Activated CD4-positive, alpha-beta T cell treated with anti-CD3 and anti-CD28 coated beads, Interleukin-2, amount 50 U/mL, for 1 hour (primary cell): ENCODE measurements at places on chromosomes 11 and 22.

- DNase-seq = no peak
These were observed 216.1 kb upstream of the NTM start for GRCh38 chr11:131154351-131154750.

DNA sequence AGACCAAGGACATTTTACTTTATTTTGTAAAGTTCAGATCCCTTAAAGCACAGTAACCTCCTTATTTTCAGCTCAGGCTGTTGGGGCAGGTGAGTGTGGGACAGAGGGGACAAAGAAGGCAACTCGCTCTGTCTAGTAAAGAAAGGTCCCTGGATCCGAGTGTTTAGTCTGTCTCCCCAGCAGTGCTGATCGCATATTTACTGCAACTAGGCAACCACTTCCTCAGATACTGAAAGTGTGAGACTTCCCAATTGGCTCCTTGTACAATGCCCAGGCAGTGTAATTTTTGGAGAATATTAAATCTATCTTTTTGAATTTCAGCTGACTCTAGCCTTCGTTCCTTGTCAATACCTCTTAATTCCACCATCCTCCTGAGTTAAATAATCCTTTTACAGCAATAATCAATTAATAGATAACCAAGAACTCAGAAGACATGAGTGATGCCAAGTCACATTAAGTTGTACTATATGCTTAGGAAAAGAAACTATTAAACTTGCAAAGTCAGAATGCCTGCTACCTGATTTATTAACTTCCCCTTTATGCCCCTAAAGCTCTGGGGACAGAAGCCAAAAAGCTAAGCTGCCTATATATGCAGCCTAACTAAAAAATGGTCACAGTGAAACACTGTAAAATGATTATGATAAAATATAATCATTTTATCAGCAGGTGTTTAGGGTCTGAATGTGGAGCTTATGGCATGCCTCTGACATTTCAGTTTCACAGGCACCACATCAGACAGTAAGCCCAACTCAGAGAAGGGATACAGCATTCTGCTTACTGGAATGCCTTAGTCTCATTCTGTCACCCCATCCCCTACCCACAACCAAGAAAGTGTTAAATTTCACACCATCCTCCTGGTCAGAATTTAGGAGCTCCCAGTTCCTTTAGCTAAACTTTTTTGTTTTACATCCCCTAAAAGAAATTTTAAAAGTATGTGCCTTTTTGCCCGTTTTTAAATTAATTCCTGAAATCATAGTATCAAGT, 138.7 kb downstream of the TRIM44 start:
- DNase-seq = no peak

GRCh38 chr11:95599959-95600586, 189.5 kb downstream of the FAM76B start:
- peak; percentile 3 for DNase-seq

DNA sequence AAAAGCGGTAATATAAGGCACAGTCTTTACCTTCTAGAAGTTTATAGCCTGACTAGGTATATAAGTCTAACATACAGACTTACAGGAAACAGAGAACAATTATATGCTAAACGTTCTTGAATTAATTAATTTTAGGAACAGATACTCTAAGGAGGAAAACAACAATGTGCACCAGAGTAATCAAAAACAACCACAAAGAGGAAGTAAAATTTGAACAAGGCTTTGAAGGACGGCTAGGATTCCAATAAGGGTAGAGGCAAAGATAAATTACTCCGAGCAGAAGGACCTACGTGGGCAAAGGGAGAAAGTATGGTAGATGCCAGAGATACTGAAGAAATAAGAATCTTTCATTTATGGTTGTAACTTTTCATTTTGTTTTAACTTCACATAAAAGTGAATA, 54.4 kb downstream of the ENTHD1 start:
- DNase-seq = no peak

DNA sequence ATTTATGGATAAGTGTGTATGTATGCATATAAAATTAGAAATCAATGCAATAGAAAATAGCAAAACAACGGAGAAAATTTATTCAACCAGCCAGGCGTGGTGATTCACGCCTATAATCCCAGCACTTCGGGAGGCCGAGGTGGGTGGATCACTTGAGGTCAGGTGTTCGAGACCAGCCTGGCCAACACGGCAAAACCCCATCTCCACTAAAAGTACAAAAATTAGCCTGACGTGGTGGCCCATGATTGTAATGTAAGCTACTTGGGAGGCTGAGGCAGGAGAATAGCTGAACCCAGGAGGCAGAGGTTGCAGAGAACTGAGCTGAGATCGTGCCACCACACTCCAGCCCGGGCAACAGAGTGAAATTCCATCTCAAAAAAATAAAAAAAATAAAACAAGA, 5.5 kb downstream of the KRTAP5-6 start:
- no peak for DNase-seq

DNA sequence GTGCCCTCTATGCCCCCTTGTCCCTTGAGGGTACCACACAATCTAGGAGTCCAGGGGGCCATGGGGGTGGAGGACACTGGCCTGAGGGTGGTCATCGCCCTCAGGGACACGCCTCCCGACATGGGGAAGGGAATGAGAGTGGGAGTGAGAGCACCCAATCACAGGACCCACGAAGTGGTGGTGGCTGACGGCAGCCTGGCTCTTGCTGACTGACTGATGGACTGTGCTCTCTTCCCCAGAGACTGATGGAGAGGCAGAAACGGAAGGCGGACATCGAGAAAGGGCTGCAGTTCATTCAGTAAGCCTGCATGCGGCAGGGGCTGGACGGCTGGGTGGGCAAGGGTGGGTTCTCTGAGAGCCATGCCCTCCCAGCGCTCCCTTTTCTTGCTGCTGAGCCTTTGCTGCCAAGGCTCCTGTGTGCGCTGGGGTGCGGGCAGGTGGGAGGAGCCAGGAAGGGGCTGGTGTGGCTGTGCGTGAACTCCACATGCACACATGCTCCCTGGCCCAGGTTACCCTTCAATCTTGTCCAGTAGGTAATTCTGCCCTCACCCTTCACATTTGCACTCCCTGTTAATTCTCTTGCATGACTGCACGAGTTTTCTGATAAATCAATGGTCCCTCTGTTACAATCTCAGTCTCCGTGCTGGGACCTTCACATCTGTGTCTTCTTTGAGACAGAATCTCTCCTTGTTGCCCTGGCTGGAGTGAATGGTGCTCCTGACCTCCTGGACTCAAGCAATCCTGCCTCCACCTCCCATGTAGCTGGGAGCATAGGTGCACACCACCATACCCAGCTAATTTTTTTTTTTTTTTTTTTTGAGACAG, 19.3 kb downstream of the ZC3H7B start:
- no peak for DNase-seq

DNA sequence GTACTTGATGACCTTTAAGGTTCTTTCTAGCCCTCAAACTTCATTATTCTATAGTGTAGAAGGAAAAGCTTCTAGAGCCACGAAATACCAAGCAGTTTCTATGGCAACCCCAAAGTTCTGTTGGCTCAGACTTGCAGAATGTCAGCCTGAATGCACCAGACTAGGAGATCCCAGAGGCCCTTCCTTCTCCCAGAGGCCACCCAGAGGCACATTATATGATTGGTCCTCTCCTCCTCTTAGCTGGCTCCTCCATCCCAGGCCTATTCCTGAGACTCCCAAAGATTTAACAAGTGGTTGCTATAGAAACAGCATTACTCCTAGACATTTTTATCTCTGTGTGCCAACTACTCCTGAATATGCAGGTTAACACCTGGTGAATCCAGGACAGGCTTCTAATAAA, 69.2 kb upstream of the CCDC90B start:
- no peak for DNase-seq

DNA sequence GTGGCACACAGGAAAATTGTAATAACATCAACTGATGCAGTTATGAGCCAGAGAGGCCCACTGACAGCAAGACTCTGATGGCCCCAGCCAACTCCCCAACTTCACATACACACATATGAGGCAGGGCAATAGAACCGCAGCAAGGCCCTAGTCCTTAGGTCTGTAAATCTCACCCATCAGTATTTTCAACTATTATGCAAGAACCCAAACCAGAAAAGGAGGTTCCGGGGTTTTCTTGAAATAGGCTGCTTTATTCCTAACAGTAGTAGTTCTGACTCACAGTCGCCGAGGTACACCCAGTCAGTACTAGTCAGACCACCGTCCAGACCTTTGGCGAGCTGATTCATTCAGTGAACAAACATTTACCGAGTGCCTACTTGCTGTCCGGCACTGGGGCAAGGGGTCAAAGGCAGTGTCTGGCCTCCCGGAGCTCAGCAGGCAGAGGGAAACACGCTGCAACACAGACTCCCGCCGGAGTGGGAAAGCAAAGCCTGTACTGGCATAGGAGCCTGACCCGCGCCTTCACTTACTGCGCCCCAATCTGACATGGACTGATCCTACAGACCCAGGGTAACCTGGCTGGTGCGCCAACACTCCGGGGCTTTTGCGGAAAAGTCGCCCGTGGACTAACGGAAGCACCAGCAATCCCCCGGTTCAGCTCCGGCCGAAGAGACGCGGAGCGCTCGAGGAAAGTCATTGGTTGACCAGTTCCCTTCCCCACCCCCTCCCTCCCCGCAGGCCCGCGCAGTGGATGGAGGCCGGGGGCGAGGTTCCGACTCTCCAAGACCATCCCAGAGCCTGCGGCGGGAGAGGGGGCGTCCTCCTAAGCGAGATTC, 1.3 kb downstream of the PLEKHA7 start:
- DNase-seq = no peak

DNA sequence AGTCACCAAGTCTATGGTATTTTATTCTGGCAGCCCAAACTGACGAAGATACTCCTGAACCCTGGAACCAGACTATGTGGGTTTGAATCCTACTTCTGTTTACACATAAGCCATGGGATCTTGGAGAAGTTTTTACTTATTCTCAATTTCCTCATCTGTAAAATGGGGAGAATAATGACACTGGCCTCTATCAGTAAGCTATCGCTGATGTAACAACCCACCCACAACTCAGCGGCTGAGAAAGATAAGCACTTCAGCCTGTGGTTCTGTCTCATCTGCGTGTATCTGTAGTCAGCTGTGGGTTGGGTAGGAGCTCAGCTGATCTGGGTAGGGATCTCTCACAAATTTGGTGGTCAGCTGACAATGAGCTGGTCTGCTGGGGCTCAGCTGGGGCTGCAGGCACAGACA, 68.0 kb upstream of the ALX4 start:
- no peak for DNase-seq

DNA sequence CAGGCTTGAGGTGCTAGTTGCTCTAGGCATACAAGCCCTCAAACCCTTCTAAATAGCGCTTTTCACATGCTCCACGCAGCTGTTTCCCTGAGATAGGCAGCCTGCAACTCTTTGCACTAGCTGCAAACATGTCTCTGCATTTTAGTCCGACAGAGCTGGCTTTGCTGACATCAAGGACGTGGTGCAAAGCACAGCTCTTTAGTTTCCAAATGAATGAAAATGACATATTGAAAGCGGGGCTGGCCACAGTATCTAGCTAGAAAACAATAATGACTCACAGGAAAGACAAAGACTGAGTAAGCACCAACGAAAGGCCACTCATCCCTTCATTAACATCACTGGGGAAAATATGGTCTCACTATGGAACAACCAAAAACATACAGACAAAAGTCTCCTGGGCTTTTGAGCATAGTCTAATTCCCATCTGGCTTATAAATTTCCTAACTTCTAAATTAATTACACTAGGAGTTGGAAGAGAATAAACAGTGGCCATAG, 15.3 kb upstream of the ZC3H12C start:
- DNase-seq = no peak

DNA sequence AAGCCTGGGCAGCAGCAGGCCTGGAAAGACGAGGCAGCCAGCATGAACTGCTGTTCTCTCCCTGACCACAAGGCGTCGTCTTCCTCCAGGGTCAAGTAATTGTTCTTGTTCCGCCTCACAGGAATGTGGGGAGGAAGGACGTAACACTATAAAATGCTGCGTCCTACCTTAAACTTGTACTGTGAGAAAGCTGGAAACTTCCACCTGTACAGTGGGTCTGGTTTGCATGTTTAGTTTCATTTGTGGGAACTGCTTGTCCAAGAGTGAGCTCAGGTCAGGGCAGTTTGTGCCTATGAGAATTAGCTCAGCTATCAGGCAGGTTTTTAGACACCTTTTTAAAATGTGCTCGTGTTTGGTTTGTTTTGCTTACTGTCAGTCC, 55.2 kb downstream of the PANX1 start:
- peak; percentile 5 for DNase-seq

DNA sequence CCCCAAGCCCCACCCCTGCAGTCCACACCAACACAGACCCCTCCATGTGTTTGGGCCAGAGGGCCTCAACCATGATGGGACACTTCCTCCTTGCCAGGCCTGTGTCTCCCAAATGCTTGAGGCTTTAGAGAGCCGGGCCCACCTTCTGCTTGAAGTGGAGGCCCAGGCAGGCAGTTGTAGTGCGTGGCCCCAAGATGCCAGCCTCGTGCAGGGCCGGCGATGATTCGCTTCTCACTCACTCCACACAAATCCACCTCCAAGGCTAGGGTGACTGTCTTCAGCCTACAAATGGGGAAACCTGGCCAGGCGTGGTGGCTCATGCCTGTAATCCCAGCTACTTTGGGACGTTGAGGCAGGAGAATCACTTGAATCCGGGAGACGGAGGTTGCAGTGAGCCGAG, 5.7 kb downstream of the PRR5 start:
- DNase-seq = no peak

- no peak for DNase-seq
These were observed 830.8 kb downstream of the TBC1D22A start for GRCh38 chr22:47593291-47593690.

DNA sequence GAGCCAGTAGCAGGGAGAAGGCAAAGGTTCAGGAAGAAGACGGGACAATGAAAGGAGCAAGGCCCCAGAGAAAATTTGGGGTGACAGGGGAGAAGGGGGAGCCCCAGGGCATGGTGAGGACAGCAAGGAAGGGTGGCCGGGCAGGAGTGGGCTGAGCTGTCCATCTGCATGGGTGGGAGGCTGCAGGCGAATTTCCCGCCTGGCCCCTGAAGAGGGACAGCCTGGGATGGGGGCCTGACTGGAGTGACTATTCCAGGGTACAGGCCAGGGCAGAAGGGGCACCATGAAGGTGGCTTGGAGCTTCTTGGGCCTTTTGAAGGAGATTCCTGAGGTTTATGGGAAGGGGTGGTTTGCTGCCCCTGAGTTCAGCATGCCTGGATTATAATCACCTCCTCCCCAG, 56.2 kb downstream of the WNT11 start:
- no peak for DNase-seq

DNA sequence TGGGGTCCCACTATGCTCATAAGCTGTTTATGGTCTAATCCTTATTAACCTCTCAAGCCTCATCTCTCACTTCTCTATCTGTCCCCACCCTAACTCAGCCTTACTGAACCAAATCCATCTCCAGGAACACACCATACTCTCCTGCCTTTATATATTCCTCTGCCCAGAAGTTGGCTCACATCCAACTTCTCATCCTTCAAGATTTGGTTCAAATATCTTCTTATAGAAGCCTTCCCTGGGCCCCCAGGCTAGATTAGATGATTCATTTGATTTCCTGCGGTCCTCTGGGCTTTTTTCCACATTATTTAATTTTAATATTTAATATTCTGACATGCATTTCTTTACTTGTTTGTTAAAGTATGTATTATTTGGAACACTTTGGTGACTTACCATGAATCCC, 23.2 kb downstream of the MEI1 start:
- DNase-seq = no peak

DNA sequence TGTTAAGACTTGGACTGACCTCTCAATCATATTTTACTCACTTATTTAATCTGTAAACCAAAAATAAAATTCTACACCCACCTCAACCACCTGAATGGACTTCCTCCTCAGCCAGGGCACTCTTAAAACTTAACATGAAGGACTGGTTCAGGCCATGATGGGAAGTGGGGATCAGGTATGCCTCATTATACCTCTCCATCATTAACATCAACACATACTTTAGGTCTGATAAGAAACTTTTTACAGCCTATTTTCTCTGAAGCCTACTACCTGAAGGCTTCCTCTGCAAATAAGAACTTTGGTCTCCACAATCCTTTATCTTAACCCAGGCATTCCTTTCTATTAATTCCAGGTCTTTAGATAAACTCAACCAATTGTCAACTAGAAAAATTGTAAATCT, 390.0 kb downstream of the AASDHPPT start:
- no peak for DNase-seq
